Naive thymus-derived CD4-positive, alpha-beta T cell (primary cell): ENCODE measurements at places on chromosomes 5 and 9. TPM values are rescaled to one million over a fixed set of nuclear protein-coding genes. Genes with fewer than 3 reads are reported as not detected.
A peak's percentile ranks its signal among the peaks of the same experiment; 100 is the strongest.

DNA sequence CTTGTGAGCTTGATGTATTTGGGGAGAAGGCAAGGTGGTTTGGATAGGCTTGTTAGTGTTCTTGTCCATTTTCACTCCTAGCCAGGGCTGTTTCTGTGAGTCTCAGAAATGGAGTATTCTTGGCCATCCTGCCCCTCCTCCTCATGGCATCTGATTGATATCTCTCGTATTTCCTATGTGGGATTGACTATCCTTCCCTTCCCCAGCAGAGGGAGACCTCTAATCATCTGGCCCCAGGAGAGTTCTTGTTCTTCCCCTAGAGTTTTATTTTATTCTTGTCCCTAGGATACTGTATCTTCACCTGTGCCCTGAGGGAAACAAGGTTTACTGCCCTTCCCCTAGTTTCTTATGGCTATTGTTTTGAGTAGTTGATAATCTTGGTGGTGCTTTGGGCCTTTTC, 114.4 kb downstream of the VPS13A start:
- no peaks in the 10 kb centered on the region for H3K4me1 ChIP-seq
- H3K27ac ChIP-seq: no peak overlapping the region
- H3K4me3 ChIP-seq: no peak overlapping the region

DNA sequence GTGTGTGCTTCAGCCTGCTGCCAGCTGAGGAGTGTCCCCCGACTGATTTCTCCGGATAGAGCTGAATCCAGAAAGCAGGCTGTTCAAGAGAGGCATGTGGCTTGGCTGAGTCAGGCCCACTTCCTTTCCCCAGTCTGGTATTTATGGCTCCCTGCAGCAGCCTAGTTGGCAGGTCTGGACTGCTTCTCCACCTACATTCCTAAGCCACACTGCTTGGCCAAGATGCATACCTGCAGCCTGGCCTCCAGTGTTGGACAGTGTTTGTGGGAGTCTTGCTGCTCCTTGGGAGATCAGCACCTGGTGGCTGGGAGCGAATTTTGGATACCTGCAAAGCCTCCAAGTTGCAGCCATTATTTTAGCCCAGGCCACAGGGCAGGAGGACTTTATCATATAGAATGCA, 670.8 kb downstream of the ACTL7B start:
- no peak overlapping the region for H3K27ac ChIP-seq
- DNase-seq: no peak
- no peaks in the 10 kb centered on the region for H3K36me3 ChIP-seq
- no peaks in the 10 kb centered on the region for H3K4me1 ChIP-seq
- H3K27me3 ChIP-seq: no peaks in the 10 kb centered on the region

- no peak overlapping the region for H3K4me3 ChIP-seq
- no peaks in the 10 kb centered on the region for H3K27me3 ChIP-seq
- H3K36me3 ChIP-seq: no peaks in the 10 kb centered on the region
- no peaks in the 10 kb centered on the region for H3K4me1 ChIP-seq
- no peak overlapping the region for H3K27ac ChIP-seq
Observed at GRCh38 chr9:105502276-105502675, 54.4 kb downstream of the FSD1L start.

The C5orf34 gene
- 3.8 TPM for total RNA-seq

GRCh38 chr5:156391139-156391538, 64.2 kb downstream of the SGCD start:
- no peak overlapping the region for H3K4me3 ChIP-seq
- no peaks in the 10 kb centered on the region for H3K4me1 ChIP-seq
- H3K27me3 ChIP-seq: no peaks in the 10 kb centered on the region
- no peaks in the 10 kb centered on the region for H3K36me3 ChIP-seq
- DNase-seq: no peak

- H3K36me3 ChIP-seq: no peaks in the 10 kb centered on the region
- H3K4me1 ChIP-seq: no peaks in the 10 kb centered on the region
- DNase-seq: no peak
- no peak overlapping the region for H3K27ac ChIP-seq
- H3K27me3 ChIP-seq: no peaks in the 10 kb centered on the region
Observed at GRCh38 chr5:135467051-135467625, 15.0 kb upstream of the TIFAB start.

- no peak overlapping the region for H3K4me3 ChIP-seq
- H3K27ac ChIP-seq: no peak overlapping the region
- no peaks in the 10 kb centered on the region for H3K27me3 ChIP-seq
- H3K4me1 ChIP-seq: no peaks in the 10 kb centered on the region
- no peak for DNase-seq
- no peaks in the 10 kb centered on the region for H3K36me3 ChIP-seq
Observed at GRCh38 chr9:131214286-131214856, 61.9 kb downstream of the FAM78A start.

GRCh38 chr9:78298046-78298765, 1.3 kb downstream of the PSAT1 start:
- no peaks in the 10 kb centered on the region for H3K27me3 ChIP-seq
- DNase-seq: peak; percentile 29
- peak overlapping the region; percentile 56 for H3K27ac ChIP-seq
- H3K4me3 ChIP-seq: peak overlapping the region; percentile 86
- H3K4me1 ChIP-seq: peaks cover 4% of the 10 kb centered on the region

The TAL2 gene
- total RNA-seq: not detected

The GMCL2 gene
- total RNA-seq: not detected

DNA sequence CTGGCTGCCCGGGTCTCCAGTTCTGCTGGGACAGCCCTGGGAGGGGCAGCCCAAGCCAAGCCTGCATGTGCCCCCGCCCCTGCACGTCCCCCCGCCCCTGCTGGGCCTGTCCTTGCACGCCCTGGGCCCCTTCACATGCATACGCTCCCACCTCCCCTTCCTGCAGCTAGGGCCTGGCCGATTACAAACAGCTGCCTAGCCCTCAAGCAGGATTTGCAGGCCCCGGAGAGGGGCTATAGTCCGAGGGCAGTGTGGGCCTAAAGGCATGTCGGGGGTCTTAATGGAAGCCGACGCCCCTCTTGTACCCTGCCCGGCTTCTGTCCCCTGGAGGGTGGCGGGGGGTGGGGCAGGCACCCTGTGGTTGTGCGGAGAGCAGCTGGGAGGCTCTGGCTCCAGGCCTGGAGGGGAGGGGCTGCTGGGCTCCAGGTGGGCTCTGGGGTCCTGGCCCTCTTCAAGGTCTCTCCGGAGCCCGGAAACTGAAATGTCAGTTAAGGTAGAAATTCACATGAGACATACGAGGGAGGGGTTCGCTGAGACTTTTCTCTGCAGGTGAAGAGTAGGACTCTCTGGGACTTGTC, 16.9 kb downstream of the COL5A1 start:
- H3K4me3 ChIP-seq: no peak overlapping the region
- no peak for DNase-seq
- no peaks in the 10 kb centered on the region for H3K27me3 ChIP-seq
- H3K4me1 ChIP-seq: no peaks in the 10 kb centered on the region
- H3K27ac ChIP-seq: no peak overlapping the region
- H3K36me3 ChIP-seq: no peaks in the 10 kb centered on the region

DNA sequence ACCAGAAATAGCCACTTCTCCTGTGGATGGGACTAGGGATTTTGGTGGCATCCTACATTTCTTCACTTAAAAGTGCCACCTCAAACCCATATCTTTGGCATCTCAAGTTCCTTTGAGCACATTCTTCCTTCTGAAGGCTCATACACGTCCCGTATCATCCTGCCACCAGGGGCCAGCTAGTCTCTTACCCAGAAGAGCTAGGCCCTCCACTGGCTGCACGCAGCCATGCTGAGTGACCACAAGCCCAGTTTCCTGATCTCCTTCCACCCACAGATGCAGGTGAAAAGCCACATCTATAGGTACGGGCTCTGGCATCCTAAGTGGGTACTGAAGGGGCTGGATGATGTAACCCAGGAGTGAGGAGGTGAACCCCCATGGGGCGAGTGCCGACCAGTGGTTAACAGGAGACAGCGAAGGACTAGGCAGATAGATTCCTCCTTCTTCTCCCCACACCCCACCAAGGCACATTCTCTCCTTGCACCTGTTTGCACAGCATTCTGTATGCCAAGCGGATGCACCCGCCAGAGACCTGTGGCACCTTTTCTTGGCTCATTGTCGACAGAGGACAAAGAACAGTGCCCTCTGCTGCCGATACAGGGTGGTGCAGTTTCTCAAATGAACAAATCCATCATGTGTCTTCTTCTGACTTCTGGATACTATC, 14.4 kb upstream of the SCGB3A1 start:
- no peaks in the 10 kb centered on the region for H3K36me3 ChIP-seq
- no peak for DNase-seq
- no peak overlapping the region for H3K27ac ChIP-seq
- no peaks in the 10 kb centered on the region for H3K4me1 ChIP-seq
- no peak overlapping the region for H3K4me3 ChIP-seq

- no peak overlapping the region for H3K27ac ChIP-seq
- no peak for DNase-seq
- H3K36me3 ChIP-seq: no peaks in the 10 kb centered on the region
- H3K27me3 ChIP-seq: no peaks in the 10 kb centered on the region
- no peaks in the 10 kb centered on the region for H3K4me1 ChIP-seq
Observed at GRCh38 chr5:150122158-150122510, 33.5 kb downstream of the PDGFRB start.

The UCK1 gene
- 21.8 TPM for total RNA-seq

DNA sequence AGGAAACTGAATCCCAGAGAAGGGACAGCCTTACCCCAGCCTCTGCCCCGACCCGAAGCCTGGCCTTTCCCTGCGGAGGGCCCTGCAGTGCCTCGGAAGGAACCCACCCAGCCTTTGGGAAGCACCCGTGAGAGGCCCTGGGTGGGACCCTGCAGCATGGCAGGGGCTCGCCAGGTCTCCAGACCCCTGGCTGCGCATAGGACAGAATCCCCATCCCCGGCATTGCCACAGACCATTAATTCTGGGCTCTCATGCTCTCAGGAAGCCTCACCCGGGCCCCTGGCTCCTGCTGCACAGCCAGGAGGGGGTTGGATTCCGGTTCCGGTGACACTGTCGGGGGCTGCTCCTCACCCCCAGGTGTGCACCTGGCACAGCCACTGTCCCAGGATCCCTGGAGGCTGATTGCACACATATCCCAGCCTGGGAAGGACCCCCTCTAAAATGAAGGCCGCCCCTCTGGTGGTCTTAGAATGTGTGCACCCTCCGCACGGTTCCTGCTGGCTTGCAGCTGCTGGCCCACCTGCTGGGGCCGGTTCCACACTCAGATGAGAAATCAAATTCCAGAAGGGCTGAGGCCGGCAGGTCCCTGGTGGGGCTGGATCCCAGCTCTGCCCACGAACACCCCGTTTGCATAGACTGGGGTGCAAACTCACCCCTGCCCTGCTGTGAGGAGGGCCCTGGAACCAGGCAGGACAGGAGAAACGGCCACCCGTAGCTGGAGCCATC, 4.7 kb downstream of the EGFL7 start:
- no peak overlapping the region for H3K27ac ChIP-seq
- peaks cover 4% of the 10 kb centered on the region for H3K4me1 ChIP-seq
- H3K27me3 ChIP-seq: peaks cover 5% of the 10 kb centered on the region

The ZNF483 gene
- total RNA-seq: 16.0 TPM

GRCh38 chr9:113577525-113578261, 114.2 kb downstream of the RGS3 start:
- H3K4me3 ChIP-seq: peak overlapping the region; percentile 37
- peak overlapping the region; percentile 77 for H3K27ac ChIP-seq
- no peaks in the 10 kb centered on the region for H3K36me3 ChIP-seq

- no peak for DNase-seq
- H3K4me3 ChIP-seq: no peak overlapping the region
- H3K4me1 ChIP-seq: no peaks in the 10 kb centered on the region
- no peak overlapping the region for H3K27ac ChIP-seq
- no peaks in the 10 kb centered on the region for H3K36me3 ChIP-seq
- no peaks in the 10 kb centered on the region for H3K27me3 ChIP-seq
Observed at GRCh38 chr5:1411099-1411498, 34.1 kb downstream of the SLC6A3 start.

The SEMA5A gene
- total RNA-seq: 0.98 TPM

DNA sequence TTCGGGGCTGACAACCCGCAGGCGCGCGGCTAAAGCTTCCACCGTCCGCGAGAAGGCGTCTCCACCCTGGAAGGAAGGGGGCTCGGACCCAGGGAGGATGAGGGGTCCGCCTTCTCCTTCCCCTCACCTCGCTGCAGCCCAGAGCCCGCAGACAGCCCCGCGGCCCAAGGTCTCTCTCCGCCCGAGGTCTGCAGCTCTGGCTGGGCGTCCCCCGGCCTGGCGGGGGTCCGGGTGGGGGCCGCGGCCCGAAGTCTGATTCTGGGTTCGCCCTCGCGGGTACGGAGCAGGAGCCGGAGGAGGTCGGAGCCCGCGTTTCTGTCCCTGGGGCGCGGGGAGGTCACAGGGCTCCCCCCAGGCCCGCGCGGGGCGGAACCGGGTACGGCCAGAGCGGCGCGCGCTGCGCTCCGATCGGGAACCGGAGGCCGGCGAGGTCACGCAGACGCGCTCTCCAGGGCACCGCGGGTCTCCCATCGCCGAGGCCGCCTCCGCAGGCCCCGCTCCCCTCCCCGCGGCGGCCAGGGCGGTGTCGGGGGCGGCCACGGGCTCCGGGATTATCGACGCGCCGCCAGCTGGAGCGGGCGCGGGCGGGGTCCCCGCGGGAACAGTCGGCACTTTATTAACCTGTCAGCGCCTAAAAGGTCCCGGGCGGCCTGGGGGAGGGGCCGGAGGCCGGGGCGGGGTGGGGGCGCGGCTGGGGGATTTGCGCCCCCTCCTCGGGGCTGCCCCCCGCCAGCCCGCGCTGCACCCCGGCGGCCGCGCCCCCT, 11.6 kb downstream of the LHX3 start:
- no peaks in the 10 kb centered on the region for H3K36me3 ChIP-seq
- H3K27ac ChIP-seq: no peak overlapping the region
- H3K4me3 ChIP-seq: no peak overlapping the region
- H3K4me1 ChIP-seq: no peaks in the 10 kb centered on the region

The FOXD4L4 gene
- total RNA-seq: 0.27 TPM
